ENCODE measurements at places on chromosomes 2 and 18.

DNA sequence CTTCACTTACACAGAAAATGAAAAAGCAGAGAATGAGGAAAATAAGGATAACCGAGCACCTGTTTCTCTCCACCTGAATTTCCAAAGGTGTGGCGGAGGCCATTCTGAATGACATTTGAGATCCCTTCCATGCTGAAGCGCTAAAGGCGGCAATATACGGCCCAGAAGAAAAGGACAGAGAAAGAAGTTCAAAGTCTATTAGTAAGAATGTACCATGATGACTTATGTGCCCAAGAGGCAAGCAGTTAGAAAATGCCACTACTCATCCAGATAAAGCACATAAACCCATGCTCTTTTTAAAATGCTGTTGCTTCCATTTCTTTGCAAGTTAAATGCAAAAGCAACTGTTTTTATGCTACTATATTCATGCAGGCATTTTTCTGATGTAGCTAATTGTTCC is 37.2 kb downstream of the FEZ2 start:
- DNase-seq = no peak

DNA sequence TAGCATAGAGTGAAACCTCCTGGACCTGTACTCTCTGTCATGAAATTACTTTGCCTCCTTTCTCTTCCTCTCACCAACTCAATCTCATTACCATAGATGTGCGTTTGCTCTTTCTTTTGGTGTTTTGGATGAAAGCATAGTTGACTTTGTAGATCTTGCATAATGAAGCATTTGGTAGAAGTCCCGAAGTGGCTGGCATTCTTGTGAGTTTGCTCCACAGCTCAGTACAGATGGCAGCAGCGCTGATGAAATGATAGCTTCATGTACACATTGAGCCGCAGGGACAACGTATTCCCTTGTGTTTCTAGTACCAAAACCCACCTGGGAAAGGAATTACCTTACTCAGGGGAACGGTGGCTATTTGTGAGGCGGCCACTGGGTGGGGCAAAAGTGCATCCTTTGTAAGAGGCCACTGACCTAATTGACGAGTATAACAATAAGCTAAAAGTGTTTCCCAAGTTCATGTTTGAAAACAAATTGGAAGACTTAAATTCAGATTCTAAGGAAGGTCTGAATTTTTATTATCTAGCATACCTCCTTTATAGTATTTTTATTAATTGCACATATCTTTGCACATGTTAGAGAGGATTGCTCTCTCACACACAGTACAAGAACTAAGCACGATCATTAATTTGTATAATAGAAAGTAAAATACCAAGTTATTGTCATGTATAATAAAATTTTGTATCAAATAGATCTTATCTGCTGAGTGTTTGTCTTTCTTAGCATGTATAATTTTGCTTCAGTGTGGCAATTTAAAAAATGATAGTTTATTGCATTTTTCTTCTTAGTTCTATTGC is 25.4 kb upstream of the CDH7 start:
- no peak for DNase-seq

DNA sequence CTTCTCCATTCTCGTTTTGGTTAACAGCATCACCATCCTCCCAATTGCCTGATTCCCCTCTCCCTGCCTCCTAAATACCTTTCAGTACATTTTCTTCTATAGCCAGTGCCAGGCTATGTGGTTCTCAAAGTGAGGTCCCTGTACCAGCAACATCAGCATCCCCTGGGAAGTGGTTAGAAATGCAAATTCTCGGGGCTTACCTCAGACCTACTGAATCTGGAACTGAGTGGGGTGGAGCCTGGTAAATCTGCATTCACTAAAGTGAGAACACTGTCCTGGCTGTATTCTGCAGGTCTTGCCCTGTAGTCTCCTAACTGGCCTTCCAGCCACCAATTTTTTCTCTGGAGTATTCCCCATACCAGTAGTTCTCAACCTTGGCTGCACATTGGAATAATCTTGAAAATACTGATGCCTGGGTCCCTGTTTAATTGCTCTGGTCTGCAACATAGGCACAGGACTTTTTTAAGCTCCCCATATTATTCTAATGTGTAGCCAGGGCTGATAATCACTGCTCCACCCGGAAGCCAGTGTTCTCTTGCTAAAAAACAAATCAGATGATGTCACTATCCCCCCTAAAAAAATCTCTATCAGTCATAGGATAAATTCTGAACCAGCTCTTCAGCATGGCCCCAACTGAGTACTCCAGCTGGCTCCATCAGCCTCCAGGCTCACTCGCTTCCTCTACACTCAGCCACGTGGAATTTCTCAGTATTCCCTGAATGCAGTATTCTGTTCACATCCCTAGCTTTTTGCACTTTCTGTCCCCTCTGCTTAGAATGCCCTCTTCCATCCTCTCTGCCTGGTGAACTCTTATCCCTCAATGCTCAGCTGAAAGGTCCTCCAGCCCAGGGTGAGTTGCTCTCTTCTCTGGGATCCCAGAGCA is 98.4 kb downstream of the CDK15 start:
- no peak for DNase-seq

DNA sequence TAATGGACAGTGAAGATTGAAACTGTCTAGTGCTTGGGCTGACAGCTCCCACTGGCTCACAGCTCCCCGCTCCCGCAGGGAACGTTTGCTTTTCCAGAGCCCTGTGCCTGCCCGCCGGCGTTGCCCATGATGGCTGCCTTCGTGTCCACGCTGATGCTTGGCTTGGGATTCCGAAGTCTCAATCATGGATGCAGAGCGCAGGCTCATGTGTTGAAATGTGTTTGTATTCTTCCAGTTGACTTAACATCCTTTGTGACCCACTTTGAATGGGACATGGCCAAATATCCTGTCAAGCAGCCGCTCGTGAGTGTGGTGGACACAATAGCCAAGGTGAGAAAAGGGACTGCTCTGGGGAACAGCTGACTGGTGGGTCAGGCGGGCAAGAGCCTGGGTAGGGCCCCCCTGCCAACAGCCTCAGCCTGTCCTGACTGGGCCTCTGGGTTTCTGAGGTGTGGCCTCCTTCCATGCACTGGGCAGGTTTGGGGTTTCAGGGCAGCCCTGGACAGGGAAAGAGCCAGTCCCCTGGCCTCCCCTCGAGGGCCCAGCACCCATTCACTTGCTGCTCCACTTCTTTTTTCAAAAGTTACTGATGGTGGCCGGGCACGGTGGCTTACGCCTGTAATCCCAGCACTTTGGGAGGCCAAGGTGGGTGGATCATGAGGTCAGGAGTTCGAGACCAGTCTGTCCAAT is 42.8 kb downstream of the ATP6V1C2 start:
- no peak for DNase-seq

GRCh38 chr2:55862246-55862645 is 61.3 kb downstream of the EFEMP1 start:
- DNase-seq = no peak

GRCh38 chr18:61935362-61935761 is 42.6 kb upstream of the RNF152 start:
- DNase-seq = no peak

DNA sequence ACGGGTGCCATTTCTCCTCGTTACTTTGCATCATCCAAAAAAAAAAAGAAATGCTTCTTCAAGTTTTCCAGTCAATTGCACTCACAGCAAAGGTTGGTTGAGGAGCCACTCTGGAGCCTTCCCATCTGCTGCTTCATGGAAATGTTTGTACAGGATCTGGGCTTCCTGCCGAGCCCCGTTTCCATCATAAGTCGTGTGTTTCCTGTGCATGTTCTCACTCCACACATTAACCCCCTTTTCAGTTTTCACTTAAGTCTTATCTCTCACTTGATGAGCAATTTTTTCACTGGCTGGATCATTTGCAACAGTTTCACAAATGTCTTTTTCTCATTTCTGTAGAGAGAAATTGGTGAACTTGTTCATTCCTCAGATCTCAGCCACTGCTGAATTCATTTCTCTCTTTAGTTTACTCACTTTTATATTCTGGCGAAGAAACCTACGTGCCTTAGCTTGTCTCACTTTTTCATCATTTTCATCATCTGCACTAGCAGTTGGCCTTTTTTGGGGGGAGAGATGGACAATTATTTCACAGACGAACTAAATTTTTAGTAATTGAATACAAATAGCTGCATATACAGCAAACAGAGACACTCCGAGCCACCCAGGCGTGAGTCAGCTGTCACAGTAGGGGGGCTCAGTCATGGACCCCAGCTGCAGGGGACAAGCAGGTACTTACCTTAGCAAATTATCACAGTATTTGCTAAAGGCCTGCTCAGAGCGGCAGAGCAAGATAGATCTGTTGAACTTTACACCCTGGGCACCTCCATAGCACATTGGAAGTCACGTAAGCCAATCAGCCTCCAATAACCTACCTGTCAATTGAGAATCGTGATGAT is 750.8 kb upstream of the ID2 start:
- DNase-seq = no peak

DNA sequence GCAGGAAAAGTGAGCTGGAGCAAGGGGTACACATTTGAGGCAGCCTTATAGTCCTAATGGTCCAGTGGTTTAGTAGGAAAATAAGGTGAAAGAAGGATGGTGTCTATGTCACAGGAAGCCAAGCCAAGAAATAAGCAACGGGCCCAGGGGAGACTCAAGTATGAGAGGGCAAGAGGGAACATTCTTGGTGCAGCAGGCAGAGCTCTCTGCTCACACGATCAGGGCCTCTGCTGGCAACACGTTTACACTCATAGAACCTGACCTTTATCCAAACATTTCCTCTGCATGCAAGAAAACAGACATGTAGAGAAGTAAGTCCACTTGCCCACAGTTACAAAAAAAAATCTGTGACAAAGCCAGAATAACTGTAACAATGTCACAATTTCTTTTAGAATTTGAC is 32.6 kb upstream of the LRRC30 start:
- no peak for DNase-seq

Data from esophagus squamous epithelium (tissue), 5 donors.